ENCODE measurements at places on chromosomes 7 and 10. TPM values are rescaled to one million over a fixed set of nuclear protein-coding genes. Genes with fewer than 3 reads are reported as not detected.

DNA sequence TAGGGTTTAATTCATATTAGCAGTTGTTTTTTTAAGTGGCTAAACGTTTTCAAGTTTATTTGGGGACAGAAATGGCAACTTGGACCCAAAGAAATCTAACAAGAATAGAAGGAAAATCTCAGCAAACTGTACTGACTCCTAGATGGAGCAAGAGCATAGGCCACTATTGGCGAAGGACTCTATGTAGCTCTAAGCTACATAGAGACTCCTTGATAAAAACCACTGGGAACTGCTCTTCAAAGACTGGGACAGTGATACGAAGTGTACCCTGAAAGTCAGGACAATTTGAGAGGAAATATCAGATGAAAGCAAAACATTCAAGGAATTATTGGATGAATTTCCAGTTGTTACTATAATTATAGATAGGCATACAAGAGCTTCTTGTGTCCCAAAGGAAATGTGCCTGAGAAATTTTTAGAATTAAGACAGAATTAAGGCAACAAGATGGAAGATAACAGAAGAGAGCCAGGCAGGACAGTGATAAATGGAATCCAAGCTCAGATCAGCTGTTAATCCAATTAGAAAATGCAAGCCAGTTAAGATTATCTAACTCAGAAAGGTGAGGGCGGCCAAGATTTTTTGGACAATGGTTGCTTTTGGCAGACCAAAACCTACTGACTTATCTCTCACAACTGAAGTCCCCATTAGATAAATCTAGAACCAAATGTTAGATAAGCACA lies 103.7 kb upstream of the IFRD1 start:
- DNase-seq, result no peak

GRCh38 chr10:118800920-118801319 lies 46.1 kb upstream of the CACUL1 start:
- DNase-seq, result no peak

- no peak for DNase-seq
These were observed 53.7 kb downstream of the ADCY1 start for GRCh38 chr7:45627691-45628456.

GRCh38 chr10:103745341-103746247 lies 109.8 kb downstream of the SH3PXD2A start:
- no peak for DNase-seq

DNA sequence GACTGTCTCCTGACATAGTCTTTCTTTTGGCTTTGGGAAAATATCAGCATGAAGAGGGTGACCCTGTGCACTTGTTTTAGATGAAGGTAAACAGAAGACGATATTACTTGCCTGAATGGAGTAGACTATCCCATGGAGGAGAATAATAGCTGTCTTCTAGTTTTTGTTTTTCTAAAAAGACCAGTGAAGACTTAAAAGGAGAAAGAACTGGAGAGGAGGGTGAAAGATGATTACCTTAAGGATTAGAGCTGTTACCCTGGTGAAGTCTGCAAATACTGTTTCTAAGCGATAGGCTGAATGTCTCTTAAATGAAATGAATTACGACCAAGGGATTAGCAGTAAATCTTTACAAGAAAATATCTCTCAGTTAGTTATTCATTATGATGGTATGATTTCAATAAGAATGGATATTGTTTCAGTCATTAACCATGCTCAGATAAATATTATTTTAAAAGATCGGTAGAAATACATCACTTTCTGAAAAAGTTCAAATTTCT lies 255.6 kb upstream of the FERD3L start:
- DNase-seq, result no peak

GRCh38 chr7:30865076-30865475 lies 46.6 kb upstream of the AQP1 start:
- DNase-seq, result no peak

DNA sequence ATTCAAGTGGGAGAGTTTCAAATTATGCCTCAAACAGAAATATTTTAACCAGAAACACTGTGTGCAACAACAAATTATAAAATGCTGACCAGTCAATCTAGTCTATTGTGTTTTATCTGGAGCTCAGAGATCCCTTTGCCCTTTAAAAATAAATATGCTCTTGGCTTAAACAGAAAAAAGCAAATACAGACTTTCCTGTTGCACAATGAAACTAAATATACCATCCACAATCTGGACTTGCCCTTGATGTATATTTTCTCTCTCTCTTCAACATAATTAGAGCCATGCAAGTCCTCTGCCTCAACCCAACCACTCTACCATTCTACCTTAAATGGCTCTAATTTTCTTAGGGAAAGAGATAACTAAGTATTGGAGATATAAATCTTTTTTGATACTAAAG lies 34.9 kb downstream of the ASAH2 start:
- DNase-seq, result no peak

MNX1 gene
- not detected for total RNA-seq

EIF5AL1 gene
- 0.22 TPM for total RNA-seq
